ENCODE measurements at places on chromosomes 6 and 20.

- DNase-seq = no peak
Measured at GRCh38 chr20:33788351-33789049, 22.6 kb upstream of the CHMP4B start.

DNA sequence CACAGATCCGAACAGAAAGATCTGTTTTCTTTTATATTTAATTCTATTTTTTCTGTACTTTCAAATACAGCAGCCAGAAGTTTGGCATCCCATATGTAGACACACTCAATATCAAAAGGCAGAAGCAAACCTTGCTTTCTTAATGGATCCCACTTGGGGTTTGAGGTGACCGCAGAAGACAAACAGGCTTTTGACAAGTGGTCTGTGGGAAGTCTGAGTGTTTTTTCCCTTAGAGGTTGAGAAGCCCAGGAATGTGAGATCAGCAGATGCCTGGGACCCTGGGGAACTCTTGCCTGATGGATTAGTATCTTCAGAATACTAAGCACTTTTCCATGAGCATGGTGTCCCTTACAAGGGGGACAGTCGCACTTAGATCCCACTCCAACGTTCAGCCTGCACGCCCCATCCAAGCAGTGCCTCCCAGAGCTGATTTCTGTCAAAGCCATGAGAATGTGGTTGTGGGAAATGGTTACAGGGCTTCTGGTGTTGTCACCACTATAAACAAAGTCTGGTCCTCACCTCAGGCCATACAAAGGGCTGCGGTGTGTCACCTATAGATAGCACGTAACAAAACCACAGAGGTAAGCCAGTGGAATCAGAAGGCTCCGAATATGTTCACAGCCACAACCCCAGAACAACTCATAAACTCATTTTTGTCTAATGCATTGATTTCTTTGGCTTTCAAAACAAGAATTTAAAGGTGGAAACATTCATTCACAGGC lies 12.7 kb downstream of the IL17F start:
- peak; percentile 59 for DNase-seq

GRCh38 chr6:157832250-157832967 lies 9.4 kb downstream of the SNX9 start:
- no peak for DNase-seq

DNA sequence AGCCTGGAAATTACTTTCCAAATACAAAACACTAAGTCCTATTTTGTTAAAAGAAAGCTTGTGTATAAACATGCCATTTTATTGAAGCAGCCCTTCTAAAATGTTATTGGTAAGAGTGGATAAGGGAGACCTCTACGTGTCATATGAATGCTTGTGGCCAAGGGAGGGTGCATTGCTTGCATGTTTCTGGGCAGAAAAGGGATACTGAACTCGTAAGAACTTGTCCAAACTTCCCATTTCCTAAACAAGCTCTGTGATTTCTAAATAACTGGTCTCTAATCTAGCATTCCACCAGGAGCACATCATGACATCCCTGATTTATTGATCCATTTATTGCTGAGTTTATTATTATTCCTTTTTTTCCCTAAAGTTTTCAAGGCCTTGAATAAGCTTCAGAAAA lies 474.1 kb downstream of the CD109 start:
- DNase-seq = no peak

GRCh38 chr6:24272148-24272547 lies 85.7 kb downstream of the DCDC2 start:
- no peak for DNase-seq

GRCh38 chr6:157563611-157564284 lies 182.8 kb downstream of the ZDHHC14 start:
- no peak for DNase-seq

- DNase-seq = no peak
Measured at GRCh38 chr20:37262505-37262904, 891 bp upstream of the GHRH start.

DNA sequence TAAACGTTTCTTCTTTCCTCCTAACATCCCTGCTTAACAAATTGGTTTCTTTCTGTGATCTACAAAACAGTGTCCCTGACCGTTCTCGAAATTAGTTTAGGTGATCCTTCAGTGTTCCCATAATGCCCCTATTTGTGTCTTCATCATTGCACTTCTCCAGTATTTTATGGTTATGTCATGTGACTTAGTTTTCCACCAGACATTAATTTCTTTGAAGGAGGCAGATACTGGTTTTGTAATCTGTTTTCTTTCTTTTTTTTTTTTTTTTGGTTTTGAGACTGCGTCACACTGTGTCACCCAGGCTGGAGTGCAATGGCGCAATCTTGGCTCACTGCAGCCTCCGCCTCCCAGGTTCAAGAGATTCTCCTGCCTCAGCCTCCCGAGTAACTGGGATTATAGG lies 49.2 kb downstream of the FAM217A start:
- DNase-seq = no peak

- DNase-seq = no peak
Measured at GRCh38 chr6:71028877-71029252, 72.0 kb upstream of the B3GAT2 start.

All from activated CD4-positive, alpha-beta T cell treated with anti-CD3 and anti-CD28 coated beads for 48 hours (primary cell).